NCI-H2029 (cell line): ENCODE measurements at places on chromosomes 7 and 10.

- DNase-seq = no peak
Measured at GRCh38 chr7:104445393-104445792, 117.0 kb downstream of the LHFPL3 start.

- no peak for DNase-seq
Measured at GRCh38 chr10:6739530-6740174, 159.6 kb upstream of the PRKCQ start.

DNA sequence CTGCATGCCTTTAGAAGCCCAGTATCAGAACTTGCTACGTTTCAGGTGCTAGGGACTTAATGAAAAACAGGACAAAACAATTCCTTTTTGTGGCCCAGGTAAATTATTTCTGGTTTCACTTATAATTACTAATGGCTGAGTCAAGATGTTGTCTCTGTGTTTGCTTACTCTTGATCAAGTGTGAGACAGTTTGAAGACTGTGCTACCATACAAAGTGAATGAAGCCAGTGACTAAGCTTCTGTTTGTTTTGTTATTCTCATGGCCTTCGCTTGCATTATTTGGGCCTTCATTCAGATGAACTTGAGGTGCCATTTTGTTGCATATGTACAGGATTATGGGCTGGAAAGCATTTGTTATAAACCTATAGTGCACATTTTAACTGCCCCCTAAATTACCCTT lies 17.9 kb downstream of the SMNDC1 start:
- no peak for DNase-seq

- no peak for DNase-seq
Measured at GRCh38 chr10:86830043-86830591, 73.7 kb downstream of the BMPR1A start.

- DNase-seq = no peak
Measured at GRCh38 chr7:2930310-2931033, 86.4 kb upstream of the GNA12 start.

- no peak for DNase-seq
Measured at GRCh38 chr7:147586526-147586925, 1004.0 kb upstream of the C7orf33 start.

- DNase-seq = peak; percentile 6
Measured at GRCh38 chr10:96225119-96225518, 46.2 kb downstream of the BLNK start.

GRCh38 chr10:49187950-49188761 lies at the start of gene TMEM273:
TSS of gene TMEM273 (minus strand) at chr10:49188391. CDS start at chr10:49188336, 55 bp downstream.
- DNase-seq = no peak

DNA sequence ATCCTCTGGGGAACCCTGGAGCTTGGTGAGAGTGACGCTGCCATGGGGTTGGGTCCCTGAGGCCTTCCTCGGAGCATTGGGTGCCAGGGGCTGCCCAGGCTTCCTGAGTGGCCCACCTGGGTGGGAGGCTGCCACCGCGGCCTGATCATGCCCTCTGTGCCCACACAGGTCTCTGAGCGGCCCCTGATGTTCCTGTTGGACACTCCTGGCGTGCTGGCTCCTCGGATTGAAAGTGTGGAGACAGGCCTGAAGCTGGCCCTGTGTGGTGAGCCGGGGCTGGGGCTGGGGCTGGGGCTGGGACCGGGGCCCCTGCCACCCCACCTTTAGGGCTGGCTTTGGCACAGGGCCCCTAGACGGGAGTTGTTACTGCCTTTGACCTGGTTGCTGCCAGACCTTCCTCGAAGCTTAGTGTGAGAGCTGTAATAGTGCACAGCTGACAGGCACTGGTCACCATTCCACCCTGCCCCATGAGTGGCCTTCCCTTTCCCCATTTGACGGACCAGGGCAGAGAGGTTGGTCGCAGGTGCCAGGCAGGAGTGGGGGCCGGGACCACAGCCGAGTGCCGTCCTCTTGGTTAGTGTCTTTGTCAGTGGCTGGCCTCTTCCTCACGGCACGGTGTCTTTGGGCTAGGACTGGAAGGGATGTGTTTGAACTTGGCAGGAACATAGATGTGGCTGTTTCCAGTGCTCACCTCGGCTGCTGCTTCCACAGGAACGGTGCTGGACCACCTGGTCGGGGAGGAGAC lies 8.2 kb downstream of the MTG1 start:
- DNase-seq = no peak

DNA sequence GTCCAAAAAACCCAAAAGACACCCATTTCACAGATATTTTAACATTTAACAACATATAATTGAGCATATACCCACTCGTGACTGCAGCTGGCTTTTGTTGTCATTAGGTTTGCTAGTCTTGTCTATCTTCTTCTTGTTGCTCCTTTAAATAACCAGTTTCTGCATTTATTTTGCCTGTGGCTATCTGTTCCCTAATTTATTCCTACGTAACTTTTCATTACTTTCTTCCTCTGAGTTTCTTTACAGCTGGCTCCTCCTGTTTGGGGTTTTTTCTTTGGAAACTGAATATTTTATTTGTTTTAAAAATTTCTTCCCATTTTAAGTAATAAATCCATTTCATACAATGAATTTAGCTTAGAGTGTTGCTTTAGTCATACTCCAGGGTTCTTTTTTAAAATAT lies 14.4 kb downstream of the PILRA start:
- DNase-seq = no peak

DNA sequence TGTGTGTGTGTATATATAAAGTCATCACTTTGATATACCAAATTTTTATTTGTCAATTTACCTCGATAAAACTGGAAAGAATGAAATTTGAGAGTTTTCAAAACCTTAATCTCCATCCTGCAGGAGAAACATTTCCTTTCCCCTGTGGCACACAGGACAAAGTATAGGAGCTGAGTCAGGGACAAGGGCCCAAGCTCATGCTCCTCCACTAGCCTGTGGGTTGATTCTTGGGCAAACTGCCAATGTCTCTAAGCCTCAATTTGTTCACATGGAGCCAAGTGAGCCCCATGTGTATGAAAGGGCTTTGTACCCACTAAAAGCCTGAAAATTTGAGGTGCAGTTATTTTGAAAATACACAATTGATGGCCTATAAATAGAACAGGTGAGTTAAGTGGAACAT lies 60.3 kb upstream of the IL6 start:
- DNase-seq = no peak

GRCh38 chr7:14332155-14332554 lies 342.7 kb upstream of the ETV1 start:
- DNase-seq = no peak

- no peak for DNase-seq
Measured at GRCh38 chr7:8908889-8909288, 475.5 kb downstream of the NXPH1 start.

- peak; percentile 35 for DNase-seq
Measured at GRCh38 chr10:131641231-131641630, 259.6 kb upstream of the PPP2R2D start.

GRCh38 chr7:128120116-128120515 lies 88.9 kb upstream of the LRRC4 start:
- DNase-seq = no peak

DNA sequence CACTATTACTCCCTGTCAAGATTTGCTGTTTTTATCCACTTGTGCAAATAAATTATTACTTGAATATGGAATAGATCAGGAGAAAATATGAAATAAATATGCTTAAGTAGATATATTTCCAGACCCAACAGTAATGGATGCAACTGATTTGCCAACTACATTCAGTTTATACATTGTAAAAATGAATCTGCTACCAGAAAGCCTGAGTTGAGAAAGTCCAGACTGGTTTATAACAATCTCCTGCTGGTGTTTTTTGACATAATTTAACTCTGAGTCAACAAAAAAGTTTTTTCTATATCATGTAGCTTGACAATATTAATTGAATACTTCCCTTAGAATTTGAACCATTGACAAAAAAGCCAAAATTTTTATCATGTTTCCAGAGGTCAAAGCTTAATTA lies 265.8 kb upstream of the SEMA3D start:
- no peak for DNase-seq

- DNase-seq = peak; percentile 33
Measured at GRCh38 chr7:33109005-33109757, at the start of gene RP9. TSS of gene RP9 (minus strand) at chr7:33109404. CDS start at chr7:33109372, 32 bp downstream.

- DNase-seq = no peak
Measured at GRCh38 chr7:157771-158625, 34.4 kb upstream of the FAM20C start.

GRCh38 chr10:51430506-51430905 lies 268.9 kb downstream of the CSTF2T start:
- no peak for DNase-seq

GRCh38 chr10:86489071-86489810 lies 32.4 kb downstream of the WAPL start:
- DNase-seq = no peak

- no peak for DNase-seq
Measured at GRCh38 chr7:26630361-26630760, 234.0 kb downstream of the SKAP2 start.

DNA sequence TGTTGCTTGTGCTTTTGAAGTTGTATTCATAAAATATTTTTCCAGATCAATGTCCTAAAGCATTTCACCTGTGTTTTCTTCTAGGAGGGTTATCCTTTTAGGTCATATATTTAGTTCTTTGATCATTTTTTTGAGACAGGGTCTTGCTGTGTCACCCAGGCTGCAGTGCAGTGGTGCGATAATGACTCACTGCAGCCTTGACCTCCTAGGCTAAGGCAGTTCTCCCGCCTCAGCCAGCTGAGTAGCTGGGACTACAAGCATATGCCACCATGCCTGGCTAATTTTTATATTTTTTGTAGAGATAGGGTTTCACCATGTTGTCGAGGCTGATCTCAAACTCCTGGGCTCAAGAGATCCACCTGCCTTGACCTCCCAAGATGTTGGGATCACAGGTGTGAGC lies 315.8 kb upstream of the KAT6B start:
- no peak for DNase-seq
